EH (cell line): ENCODE measurements at places on chromosomes 5 and 9.
A peak's percentile ranks its signal among the peaks of the same experiment; 100 is the strongest.

GRCh38 chr9:81394881-81395675, 294.3 kb downstream of the TLE1 start:
- DNase-seq = no peak

GRCh38 chr5:168357876-168358275, 66.4 kb downstream of the WWC1 start:
- no peak for DNase-seq

DNA sequence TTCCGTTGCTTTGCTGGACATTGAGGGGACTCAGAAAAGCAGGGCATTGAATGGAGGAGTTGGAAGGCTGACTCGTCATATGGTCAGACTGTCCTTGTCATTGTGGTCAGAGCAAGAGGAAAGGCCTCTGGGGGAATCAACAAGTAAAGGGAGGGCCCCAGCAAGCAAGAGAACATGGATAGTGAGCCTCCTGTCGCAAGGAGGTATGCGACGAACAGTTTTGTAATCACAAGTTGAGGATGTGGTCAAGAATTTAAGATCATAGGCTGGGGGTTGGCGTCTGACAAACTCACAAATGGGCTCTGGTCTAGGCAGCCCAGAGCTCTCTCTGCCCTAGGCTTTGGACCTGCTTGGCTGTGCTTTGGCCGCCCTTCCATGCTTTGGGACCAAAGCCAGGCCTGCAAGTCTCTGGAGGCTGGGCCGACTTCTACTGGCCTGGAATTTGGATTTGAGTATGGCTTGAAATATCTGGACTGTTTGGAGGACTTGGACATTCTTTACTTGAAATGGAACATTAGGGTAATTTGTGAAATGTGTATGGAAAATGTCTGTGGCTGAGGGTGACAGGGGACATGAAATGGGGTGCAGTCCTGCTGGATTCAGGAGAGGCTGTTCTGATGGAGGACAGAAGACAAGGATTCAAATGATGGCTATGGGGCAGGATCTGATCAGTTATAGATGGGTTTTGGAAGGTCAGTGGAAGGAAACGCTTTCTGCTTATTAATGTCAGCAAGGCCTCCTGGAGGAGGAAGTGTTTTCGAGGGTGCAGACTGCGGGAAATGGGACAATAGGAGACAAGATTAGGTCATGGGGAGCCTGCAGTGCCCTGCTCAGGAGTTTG, 19.2 kb upstream of the NDST1 start:
- DNase-seq = peak; percentile 96

DNA sequence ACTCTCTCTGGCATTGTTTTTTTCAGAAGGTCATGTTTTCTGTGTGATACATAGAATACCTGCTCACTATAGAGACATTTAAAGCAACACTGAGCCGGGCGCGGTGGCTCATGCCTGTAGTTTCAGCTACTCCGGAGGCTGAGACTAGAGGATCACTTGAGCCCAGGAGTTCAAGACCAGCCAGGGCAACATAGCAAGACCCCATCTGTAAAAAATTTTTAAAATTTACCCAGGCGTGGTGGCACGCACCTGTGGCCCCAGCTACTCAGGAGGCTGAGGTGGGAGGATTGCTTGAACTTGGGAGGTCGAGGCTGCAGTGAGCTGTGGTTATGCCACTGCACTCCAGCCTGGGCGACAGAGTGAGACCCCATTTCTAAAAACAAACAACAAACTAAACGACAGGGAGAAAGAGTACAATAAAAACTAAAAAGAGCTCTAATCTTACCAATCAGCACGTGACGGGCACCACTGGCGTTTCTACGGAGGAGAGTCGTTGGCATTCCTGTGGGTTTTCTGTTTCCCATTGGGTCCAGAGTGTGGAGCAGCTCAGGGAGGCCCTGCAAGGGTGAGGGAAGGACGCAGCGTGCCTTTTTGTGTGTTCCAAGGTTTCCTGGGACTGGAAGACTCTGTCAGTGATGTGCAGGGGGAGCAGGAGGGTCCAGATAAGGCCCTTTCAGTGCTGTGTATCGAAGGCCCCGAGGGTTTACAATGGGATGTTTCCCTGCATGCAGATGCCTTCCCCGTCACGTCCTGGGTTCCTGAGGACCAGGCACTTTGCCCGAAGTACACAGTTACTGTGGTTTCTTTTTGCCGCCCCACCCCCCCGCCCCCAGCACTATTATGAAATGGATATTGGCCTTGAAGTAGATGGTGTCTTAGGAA, 7.2 kb upstream of the RNU6ATAC start:
- DNase-seq = peak; percentile 92

- no peak for DNase-seq
Measured at GRCh38 chr5:57004800-57005199, 52.9 kb upstream of the MIER3 start.

- DNase-seq = peak; percentile 73
Measured at GRCh38 chr5:112848116-112848811, 12.8 kb upstream of the SRP19 start.

- DNase-seq = no peak
Measured at GRCh38 chr9:133635098-133635497, 1.1 kb upstream of the DBH start.

DNA sequence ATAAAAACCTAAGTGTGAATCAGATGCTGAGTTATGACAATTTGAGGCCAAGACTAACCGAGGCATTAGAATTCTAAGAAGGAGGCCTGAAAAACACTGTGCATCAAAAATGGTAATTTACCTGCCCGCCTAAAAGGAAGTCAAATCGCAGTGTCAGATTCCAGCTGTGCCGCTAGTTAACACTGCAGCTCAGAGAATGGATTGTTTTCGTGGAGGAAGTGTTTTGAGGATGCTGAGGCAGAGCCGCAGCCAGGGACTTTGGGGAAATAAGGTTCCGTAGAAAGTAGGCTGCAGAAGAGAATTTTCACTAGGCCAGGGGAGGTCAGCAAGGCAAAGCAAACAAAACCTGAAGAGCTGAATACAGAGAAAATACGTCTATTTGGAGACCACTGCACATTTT, 226.4 kb upstream of the ISL1 start:
- DNase-seq = no peak

DNA sequence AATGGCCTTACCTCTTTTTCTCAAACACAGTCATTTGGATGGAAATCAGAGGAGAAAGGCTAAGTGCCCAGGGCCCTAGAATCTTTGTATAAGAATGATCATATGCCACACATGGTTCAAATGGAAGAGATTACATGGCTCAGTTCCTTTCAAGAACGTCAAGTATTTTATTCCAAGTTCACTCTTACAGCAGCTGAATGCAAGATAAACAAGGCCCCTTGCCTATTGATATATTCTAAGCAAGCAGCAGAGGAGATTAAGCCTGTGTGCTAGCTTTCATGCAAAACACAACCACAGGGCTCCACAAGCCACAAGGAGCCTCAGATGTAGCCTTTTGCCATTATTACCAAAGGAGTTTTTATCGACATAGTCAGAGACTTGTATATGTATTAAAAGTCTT, 55.3 kb upstream of the SLCO6A1 start:
- DNase-seq = no peak

- DNase-seq = no peak
Measured at GRCh38 chr9:29714860-29715259, 2141.6 kb upstream of the C9orf72 start.

GRCh38 chr9:32161720-32162119, 222.7 kb upstream of the ACO1 start:
- DNase-seq = no peak

- peak; percentile 7 for DNase-seq
Measured at GRCh38 chr5:170388818-170389549, at the start of gene KCNMB1. KCNMB1 (minus strand) TSS chr5:170389367; CDS start chr5:170385447, 3,920 bp downstream.

DNA sequence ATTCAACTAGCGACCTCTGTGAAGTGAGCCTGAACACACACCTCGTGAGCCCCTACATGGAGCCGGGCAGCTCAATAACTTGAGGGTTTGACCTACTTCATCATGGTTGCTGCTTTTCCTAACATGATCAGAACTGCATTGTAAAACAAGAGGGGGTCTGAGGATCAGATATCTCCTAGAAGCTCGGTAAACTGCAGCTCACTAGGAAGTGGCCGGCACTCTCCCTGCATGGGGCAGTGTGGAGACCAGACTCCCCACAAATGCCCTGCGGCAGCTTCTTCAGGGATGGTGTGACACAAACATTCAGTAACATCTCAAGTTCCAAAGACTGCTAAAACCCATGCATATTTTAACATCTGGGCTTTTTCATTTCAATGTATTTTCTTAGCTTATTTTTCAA, 18.5 kb downstream of the LHFPL2 start:
- DNase-seq = peak; percentile 40

DNA sequence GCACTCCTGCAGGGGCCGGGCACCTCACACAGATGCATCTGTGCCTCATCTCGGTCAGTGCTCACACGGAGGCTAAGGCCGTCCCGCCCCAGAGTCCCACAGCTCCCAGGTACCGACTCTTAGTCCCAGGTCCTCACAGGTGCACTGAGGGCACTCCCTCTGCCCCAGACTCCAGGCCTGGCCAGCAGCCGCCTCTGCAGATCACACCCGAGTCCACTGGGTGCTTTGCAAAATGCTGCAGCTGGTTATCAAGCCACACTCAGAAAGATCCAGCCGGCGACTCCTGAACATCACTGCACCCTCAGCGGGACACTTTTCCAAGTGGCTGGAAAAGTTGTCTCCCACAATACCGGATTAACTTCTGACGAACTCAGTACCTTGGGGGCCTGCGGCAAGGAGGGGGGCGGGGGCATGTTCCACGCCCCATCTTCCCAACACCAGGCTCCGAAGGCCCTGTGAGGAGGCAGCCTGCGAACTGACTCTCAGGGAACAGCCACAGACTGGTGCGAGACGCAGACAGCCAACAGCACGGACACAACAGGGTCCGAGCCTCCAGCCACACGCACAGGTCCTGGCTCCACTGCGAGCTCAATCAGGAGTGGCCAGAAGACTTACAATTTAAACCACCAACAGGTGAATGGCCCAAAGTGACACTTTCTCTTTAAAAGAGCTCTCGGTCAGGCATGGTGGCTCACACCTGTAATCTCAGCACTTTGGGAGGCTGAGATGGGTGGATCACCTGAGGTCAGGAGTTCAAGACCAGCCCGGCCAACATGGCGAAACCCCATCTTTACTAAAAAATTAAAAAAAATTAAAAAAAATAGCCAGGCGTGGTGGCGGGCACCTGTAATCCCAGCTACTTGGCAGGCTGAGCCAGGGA, 4.0 kb downstream of the BRD3 start:
- DNase-seq = no peak

DNA sequence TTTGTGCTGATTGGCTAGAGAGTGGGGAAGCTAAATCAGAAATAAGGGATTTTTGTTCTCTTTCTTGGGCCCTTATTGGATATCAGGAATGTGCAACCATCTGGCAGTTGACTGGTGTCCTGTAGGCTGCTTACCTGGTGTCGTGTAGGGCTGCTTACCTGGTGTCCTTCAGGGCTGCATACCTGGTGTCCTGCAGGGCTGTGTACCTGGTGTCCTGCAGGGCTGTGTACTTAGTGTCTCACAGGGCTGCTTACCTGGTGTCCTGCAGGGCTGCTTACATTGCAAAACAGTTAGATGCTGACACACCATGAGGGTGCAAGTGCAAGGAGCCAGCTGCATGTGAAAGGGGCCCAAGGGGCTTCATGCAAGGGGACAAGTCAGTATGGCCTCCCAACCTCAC, 249.3 kb downstream of the ICE1 start:
- no peak for DNase-seq

- no peak for DNase-seq
Measured at GRCh38 chr5:66561256-66561990, 34.8 kb upstream of the MAST4 start.

DNA sequence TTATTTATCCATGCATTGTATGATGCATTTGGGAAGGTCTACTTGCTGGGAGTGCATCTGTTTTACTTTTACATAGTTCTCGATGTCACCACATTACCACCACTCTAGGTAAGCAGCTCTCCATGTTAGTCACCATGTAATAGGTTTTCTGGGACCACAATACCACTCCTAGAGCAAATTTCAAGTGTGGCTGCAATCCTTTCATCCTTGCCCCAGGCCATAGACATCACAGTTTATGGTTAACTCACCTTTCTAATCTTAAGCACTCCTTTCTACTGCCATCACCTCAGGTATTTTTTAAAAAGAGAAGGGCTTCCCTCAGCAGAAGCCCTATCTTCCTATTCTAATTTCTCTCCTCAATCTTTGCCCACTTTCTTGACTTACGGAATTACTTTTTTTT, 354.1 kb downstream of the PLK2 start:
- DNase-seq = no peak

GRCh38 chr5:142387024-142387682, 62.3 kb upstream of the SPRY4 start:
- DNase-seq = no peak

- peak; percentile 8 for DNase-seq
Measured at GRCh38 chr5:167339205-167339604, 952.2 kb upstream of the WWC1 start.

DNA sequence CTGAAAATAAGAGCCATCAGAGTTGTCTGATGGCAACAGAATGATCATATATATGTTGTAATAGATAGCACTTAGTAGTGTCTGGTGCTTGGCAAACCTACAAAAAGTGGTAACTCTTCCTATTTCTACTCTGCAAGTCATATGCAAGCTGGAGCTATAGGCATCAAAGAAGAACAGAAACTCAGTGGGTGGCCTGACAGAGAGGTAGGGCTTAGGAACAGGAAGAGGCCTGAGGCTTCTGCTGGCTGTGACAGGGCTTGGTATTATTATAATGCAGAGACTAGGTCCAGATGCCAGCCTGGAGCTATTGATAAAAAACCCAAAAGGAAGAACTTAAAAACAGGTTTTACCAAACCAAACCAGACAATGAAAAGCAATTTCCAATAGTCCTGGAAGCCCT, 4.4 kb upstream of the DIAPH1 start:
- no peak for DNase-seq

DNA sequence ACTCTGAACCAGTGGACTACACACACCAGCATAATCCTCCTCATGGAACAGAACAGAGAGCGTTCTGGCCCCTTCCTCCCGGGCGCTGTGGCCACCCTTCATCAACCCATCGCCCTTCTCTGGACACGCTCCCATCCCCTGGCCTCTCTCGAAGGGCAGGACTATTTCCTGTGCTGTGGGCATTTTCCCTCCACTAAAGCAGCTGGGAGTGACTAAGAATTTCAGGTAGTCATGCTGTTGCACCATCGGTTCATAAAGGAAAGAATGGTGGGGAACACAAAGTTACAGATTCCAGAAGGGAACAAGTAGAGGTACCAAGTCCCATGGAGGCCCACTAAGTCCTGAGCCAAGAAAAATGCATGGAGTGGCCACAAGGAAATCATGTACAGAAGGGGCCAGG, 68.6 kb downstream of the EPB41L4B start:
- DNase-seq = no peak

- no peak for DNase-seq
Measured at GRCh38 chr5:87403409-87403808, 9.3 kb downstream of the CCNH start.

GRCh38 chr5:159451197-159452052, 121.1 kb upstream of the IL12B start:
- peak; percentile 97 for DNase-seq

DNA sequence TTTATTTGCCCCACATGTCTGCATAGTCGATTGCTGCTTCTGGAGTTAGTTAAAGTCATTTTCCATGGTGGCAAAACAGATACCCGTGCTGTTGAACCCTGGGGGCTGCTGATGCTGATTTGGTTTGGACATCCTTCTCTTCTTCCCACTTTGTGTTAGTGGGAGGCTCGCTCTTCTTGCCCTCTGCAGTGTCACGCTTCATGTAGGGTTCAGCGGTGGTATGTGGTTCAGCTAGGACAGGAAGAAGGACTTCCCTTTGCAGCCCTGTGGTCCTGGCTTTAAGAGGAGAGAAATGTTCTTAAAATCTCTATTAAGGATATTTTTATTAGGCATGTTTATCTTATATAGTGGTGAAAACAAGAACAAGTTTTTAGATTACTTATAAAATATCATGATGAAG, 36.2 kb downstream of the SLC36A1 start:
- no peak for DNase-seq
